Activated CD4-positive, alpha-beta T cell treated with anti-CD3 and anti-CD28 coated beads for 4 hours (primary cell): ENCODE measurements at places on chromosomes 4 and X.

DNA sequence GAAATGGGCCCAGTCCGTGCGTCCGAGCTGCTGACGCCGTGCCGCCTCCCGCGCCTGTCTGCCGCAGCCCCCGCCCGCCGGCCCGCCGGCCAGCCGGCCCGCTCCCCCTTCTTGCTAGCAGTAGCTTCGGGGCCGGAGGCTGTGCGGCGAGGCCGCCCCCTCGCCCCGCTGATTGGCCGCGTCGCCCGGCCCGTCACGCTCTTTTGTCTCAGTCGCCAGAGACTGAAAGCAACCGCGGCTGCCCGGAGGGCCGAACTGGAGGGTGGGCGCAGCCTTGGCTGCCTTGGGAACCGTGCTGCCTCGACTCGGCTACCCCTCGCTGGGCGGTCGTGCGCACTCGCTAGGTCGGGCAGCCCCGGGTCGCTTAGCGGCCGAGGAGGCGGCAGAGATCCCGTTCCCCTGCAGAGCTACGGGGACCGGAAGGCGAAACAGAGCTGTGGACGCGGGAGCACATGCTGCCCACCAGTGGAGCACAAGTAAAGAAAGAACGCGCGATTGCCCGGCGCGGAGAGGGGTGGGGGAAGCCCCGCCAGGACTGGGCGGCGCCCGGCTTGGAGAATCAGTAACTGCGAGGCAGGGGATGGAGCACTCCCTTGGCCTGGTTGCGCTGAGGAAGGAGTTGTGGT is at the start of gene ZCCHC18:
Gene ZCCHC18, plus strand, starts transcription at position 198 of the 626 bp plus-strand sequence. CDS start 1,589 bp downstream, outside the sequence.
- peak; percentile 12 for DNase-seq

GRCh38 chr4:73895201-73896175 is 26.3 kb downstream of the CXCL1 start:
- no peak for DNase-seq

DNA sequence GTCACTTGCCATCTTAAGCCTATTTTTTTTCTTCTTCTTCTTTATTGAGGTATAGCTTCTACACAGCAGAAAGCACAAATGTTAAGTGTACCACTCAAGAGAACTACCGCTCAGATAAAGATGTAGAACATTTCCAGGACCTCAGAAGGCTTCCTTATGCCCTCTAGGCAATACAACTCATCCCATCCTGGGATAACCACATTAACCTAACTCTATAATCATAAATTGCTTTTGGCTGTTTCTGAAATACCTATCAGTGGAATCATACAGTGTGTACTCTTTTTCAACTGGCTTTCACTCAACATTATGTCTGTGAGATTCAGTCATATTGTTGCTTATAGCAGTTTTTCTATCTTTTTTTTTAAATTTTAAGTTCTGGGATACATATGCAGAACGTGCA is 51.7 kb downstream of the ARFIP1 start:
- no peak for DNase-seq

GRCh38 chr4:80812145-80812544 is 218.4 kb upstream of the BMP3 start:
- DNase-seq = no peak

DNA sequence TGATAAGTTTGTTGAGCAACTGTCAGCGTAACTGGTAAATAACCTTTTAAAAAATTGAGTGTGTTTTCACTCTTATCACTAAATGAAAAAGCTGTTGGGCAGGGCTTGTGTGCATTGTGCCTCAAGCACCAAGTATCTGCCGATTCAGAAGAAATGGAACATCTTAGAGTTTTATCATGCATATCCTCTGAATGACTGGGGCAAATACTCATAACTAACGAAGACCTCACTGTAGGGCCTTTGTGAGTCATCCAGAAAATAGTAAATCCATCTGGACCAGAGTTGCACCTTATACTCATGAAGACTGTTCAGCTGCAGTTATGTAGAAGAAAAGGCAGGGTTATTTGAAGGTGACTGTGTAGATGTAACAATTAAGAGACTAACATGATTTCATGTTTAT is 222.1 kb downstream of the CAMK2D start:
- no peak for DNase-seq
